ENCODE measurements at places on chromosomes 1 and 21. TPM values are rescaled to one million over a fixed set of nuclear protein-coding genes. Genes with fewer than 3 reads are reported as not detected.

The HMGCS2 gene
- 0.76 TPM for total RNA-seq

The FNDC5 gene
- total RNA-seq: not detected

The OR2L13 gene
- total RNA-seq: not detected

The HCN3 gene
- 1.7 TPM for total RNA-seq

The RGSL1 gene
- not detected for total RNA-seq

The PRCC gene
- total RNA-seq: 61.1 TPM

The CFHR5 gene
- total RNA-seq: not detected

The MOB3C gene
- 13.9 TPM for total RNA-seq

The SYT2 gene
- total RNA-seq: not detected

The FAM110D gene
- 0.68 TPM for total RNA-seq

The UTS2 gene
- total RNA-seq: not detected

The MPZ gene
- 1.4 TPM for total RNA-seq

The FMO3 gene
- 1.4 TPM for total RNA-seq

DNA sequence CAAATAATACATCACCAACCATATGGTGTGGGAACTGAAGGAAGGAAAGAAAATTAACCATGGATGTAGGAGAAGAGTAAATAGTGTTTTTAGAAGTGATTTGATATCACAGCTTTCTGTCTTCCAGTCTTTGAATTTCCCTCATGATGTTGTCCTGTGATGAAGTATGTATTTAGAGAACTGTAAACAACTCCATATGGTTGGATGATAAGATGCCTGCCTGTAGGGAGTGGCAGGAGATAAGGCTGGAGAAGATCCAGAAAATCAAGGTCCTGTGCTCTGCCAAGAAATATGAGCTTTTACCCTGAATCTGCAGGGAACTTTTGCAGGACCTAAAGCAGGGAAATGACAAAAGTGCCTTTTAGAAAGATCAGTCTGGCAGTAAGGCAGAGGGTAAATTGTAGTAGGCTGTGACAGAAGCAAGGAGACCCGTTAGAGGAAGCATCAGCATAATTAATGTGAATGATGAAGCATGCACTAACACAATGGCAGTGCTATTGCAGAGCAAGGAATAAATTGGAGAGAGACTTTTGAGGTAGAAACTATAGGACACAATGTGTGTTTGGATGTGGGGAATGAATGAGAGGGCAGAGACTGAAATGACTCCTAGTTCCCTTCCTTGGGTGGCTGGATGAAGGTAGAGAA lies 21.9 kb downstream of the CEPT1 start:
- no peak for ATAC-seq

DNA sequence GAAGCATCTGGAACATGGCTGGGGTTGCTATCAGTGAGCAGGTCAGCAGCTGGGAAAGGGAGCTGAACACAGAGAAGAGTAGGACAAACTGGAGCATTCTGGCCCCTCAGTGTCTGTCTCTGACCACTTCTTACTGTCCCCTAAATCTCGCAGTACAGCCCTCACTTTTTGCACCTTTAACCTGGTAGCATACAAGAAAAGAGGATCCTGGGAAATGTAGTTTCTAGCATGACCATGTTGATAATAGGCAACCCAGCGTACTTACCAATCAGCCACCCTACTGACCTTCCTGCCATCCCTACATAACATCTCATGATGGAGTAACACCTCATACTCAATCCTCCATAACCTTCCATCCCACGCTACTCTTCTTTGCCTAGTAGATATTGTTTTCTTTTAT lies 99.1 kb upstream of the RAVER2 start:
- ATAC-seq: no peak

DNA sequence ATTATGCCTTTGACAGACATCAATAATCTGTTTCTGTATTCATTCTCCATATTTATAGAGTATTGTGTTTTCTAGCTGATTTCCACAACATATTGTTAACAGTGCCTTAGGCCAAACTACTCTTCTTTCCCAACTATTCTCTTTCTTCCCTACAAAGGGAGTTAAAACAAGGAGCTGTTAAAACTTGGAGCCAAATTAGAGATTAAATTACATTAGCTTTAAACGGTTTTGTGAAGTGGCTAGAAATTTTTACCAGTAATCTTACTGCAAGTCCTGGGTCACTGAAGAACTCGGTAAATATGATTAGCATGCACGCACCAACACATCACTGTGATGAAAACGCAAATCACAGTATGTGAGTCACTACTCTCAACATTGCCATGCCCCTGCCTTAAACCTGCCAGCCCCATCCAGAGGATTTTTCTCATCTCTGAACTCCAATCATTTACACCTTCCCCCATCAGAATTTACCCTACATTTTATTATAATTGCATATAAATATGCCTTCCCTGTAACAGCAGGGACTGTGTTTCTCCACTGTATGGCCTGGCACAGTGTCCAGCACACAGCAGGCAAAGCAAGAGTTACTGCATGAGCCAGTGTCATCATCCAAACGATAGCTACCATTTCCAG lies 1.5 kb upstream of the PRDX6 start:
- peak; percentile 50 for ATAC-seq

DNA sequence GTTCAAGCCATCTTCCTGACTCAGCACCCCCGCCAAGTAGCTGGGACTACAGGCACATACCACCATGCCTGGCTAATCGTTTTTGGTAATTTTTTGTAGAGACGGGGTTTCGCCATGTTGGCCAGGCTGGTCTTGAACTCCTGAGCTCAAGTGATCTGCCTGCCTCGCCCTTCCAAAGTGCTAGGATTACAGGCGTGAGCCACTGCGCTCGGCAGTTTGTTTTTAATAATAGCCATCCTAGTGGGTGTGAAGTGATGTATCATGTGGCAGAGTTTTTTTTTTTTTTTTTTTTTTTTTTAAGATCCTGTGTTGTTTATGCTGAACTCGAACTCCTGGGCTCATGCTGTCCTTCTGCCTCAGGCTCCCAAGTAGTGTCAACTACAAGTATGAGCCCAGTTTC lies 51.8 kb downstream of the SPEN start:
- ATAC-seq: no peak

DNA sequence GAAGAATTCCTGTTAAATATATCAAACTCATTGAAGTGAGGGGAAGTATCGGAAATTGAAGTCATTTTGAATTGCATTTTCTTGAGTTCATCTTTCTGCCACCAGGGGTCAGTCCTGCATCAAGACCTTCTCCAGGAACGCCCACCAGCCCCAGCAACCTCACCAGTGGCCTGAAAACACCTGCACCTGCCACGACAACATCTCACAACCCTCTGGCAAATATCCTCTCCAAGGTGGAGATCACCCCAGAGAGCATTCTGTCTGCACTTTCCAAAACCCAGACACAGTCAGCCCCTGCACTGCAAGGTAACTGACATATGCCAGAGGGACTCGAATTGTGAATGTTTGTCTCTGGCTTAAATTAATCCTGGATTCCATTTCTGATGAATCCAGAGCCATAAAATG lies 22.8 kb upstream of the TARS2 start:
- peak; percentile 71 for ATAC-seq

DNA sequence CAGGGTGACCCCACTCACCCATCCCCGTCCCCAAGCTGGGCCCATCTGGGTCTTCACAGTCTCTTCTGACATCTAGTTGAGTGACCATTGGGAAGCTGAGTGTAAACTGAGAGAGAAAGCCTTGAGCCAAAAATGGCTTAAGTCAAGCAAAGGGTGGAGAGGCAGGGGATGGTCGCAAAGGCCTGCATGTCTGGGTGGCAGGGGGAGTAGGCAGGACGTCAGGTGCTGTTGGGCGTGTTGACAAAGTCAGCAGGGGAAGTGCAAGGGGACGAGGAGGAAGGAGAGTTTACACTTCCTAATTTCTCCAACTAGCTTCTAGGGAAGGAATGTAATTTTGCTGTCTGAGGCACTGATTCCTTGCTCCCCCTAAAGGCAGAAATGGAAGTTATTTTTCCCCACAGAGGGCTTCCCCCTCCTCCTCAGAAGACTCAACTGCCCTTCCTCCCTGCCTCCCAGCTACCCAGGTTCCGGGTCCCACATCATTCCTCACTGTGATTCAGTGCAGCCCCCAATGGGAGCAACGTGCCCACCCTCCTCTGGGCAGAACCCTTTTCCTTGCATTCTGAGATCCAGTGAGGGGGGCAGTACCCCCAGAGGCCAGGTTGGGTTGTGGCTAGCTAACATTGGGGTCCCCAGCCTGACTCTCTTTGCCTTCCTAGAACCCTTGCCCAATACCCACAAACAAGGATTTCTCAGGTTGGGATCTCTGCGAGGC lies 1.2 kb upstream of the ADORA1 start:
- no peak for ATAC-seq

- ATAC-seq: no peak
Measured at GRCh38 chr1:118928739-118929554, 59.2 kb downstream of the TBX15 start.

GRCh38 chr1:203649551-203649998 lies 22.9 kb downstream of the ATP2B4 start:
- ATAC-seq: no peak

- ATAC-seq: no peak
Measured at GRCh38 chr1:145707183-145707867, at the start of gene PDZK1. TSS of gene PDZK1 (minus strand) at chr1:145707368. CDS start at chr1:145688021, 19,347 bp downstream.

GRCh38 chr21:42666023-42666747 lies 12.8 kb downstream of the PDE9A start:
- no peak for ATAC-seq

- ATAC-seq: no peak
Measured at GRCh38 chr1:203288400-203288799, 16.9 kb upstream of the BTG2 start.

GRCh38 chr1:199122532-199123311 lies 483.9 kb downstream of the PTPRC start:
- ATAC-seq: no peak

DNA sequence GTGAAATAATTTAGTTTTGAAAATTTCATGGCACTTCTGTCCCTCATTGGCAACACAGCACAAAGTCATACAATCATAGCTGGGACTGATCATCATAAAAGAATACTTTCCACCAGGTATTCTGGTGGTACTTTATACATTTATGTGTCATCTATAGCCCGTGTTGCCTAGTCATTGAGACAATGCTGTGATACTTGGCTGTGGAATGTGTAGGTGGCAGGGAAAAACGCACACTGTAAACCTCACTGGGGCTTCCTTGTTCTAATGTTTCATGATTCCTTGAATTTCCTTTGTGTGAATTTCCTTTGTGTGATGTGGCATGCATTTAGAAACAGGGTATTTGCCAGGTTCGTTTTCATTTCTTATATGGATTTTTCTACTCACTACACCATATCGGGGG lies 118.3 kb downstream of the FMN2 start:
- no peak for ATAC-seq

DNA sequence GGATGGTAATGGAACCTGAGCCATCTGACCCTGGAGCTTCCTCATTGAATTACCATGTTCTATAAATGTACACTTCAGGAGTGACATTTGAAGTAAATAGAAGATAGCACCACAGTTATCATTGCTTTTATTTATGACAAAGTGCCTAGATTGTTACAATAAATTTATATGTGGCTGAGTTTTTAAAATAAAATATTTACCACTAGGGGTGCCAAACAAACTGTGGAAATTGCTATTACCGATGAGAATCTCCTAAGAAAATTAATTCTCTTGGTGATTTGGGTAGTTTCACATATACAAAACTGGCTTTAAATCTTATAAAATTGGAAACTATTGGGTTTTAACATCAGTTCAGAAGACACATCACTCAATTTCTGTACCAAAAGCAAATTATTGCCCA lies 1.4 kb upstream of the TNR start:
- no peak for ATAC-seq

- ATAC-seq: peak; percentile 19
Measured at GRCh38 chr1:108556066-108556465, 3.8 kb upstream of the EEIG2 start.

- ATAC-seq: peak; percentile 62
Measured at GRCh38 chr1:39391691-39392679, 99.5 kb upstream of the BMP8A start.

GRCh38 chr1:104468282-104468681 lies 718.6 kb downstream of the AMY1C start:
- ATAC-seq: no peak

DNA sequence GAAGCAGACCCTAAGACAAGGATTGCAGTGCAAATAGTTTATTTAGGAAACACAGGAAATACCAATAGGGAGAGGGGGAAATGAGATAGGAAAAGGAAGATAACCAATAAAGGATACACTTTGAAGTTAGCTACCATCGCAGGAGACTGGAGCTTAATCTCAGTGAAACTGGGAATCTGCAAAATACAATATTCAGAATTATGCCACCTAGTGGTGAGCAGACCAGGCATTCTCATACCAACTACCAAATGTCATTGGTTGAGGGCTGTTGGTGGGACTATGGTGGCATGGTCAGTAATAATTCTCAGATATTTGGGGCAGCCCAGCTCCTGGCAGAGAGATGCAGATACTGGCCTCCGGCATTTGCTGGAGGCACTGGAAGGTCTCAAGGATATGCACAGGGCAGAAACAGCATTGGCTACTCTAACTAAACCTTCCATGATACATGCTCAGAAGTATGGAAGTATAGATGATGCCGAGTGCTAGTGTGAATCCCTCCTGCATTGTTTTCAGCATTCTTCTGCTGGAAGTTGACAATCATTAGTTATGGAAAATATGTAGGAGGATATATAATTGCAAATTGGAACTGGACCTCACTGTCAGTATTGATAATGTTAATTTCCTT lies 11.8 kb upstream of the ZFP69B start:
- ATAC-seq: peak; percentile 48

DNA sequence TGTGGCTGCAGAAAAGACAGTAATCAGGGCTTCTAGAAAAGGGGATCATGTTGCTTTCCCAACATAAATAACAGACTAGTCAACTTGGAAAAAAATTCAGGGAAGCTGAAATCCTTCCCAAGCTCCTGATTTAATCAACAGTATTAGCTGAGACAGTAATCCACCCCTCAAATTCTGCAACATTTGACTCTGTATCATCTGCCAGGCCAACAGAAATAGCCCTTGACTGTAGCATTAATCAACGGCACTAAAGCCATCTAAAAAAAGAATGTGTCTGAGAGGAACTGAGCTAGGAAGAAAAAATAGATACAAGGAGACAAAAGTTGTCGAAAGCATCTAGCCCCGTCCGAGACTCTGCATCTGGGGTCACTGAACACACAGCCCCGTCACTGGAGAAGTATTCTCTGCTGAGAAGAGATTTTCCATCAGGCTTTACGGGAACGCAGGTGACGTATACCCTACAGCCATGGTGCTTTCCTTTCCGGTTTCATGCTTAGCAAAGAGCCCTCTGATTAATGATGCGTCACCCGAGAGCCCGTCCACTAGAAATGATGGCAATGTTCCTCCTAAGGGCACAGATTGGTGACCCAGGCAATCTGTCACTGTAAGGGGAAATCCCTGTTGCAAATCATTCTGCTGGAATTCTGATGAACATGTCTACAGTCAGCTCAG lies 42.1 kb upstream of the TP53BP2 start:
- ATAC-seq: peak; percentile 100

DNA sequence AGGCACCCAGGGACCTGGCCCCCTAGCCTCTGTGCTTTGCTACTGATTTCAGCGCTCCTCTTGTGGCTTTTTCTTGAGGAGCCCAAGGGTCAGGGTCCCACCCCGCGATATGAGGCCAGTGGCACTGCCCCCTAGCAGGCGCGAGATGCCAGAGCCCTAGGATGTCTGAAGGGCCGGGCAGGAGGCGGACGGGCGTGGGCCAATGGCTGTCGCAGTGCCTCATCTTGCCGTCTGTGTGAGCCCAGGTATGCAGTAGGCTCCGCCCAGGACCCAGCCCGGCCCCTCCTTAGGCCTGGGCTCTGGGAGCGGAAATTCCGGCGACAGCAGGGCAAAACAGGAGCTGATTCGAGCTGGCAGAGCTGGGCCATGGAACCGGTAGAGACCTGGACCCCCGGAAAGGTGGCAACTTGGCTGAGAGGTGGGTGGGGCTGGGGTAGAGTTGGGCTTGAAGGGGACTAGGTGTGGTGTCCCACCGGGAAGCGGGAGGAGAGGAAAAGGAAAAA lies at the start of gene CNKSR1:
CNKSR1 (plus strand) TSS at position 310 of the 503 bp plus-strand sequence; CDS start at position 367, 57 bp downstream.
- ATAC-seq: peak; percentile 84

All from esophagus mucosa (tissue), 1 donor.